ENCODE measurements at places on chromosomes 13 and 19. TPM values are rescaled to one million over a fixed set of nuclear protein-coding genes. Genes with fewer than 3 reads are reported as not detected.
A peak's percentile ranks its signal among the peaks of the same experiment; 100 is the strongest.

ZNF615 gene
- 11.8 TPM for total RNA-seq

- peak; percentile 3 for DNase-seq
Measured at GRCh38 chr13:44648392-44649103, 72.4 kb upstream of the TSC22D1 start.

- no peak for DNase-seq
Measured at GRCh38 chr19:51903192-51903591, 1.6 kb downstream of the ZNF649 start.

CNN1 gene
- not detected for total RNA-seq

- no peak for DNase-seq
Measured at GRCh38 chr13:112730157-112730671, 40.4 kb downstream of the ATP11A start.

MAST3 gene
- 23.2 TPM for total RNA-seq

RASA3 gene
- 39.2 TPM for total RNA-seq

SIGLEC12 gene
- 1.0 TPM for total RNA-seq

CCDC169 gene
- 1.4 TPM for total RNA-seq

GRCh38 chr13:73633817-73634460 lies 500.3 kb downstream of the KLF12 start:
- DNase-seq, result no peak

GRCh38 chr19:57473646-57474045 lies 3.7 kb downstream of the ZNF772 start:
- no peak for DNase-seq

KASH5 gene
- 1.6 TPM for total RNA-seq

DNA sequence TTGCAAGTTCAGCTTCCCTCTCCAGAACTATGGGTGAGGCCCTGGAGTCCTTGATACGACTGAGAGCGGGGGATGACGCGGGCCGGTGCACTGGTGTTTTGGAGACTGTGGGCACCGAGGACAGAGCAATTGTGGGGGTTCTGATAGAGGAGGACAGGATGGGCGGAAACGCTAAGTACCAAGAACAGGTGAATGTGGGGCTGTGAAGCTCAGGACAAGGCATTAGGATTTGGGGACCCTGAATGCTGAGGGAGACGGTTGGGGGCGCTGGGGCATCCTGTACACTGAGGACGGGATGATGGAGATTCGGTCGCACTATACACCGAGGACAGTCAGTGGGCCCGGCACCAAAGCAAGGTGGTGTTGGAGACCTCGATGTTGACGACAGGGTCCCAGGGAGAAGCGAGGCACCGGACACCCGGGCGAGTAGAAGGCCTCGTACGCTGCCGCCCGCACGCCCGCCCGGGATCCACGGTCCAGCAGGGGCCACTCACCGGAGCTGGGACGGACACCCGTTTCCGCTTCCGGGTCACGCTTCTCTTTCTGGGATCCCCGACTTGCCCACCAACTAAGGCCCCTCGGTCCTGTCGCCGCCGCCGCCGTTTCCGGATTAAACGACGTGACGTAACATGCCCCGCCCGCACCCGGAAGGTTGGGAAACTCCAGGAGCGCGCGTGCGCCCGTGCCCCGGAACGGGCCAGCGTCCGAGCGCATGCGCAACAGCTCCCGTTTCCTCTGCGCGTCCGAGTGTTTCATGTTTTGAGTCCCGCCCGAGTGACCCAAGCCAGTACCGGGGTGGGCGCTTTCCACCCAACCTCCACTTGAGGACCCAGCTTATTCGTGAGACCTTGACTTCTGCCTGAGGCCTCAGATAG lies at the start of gene CHMP2A:
Gene CHMP2A (minus strand): TSS at position 612 of the 875 bp plus-strand sequence. CDS start 893 bp downstream, outside the sequence.
- DNase-seq, result peak; percentile 99

All from activated T-cell treated with anti-CD3 and anti-CD28 coated beads, Interleukin-2, amount 50 U/mL, for 72 hours (primary cell).